Thymus (tissue), 14 donors: ENCODE measurements at places on chromosomes 16 and 17. TPM values are rescaled to one million over a fixed set of nuclear protein-coding genes. Genes with fewer than 3 reads are reported as not detected.

GRCh38 chr16:68757625-68757935, 20.5 kb downstream of the CDH1 start:
- no peaks in the 10 kb centered on the region for H3K36me3 ChIP-seq
- peaks cover 56% of the 10 kb centered on the region for H3K4me1 ChIP-seq
- H3K27ac ChIP-seq, result peak overlapping the region; percentile 48
- H3K4me3 ChIP-seq, result no peak overlapping the region
- no peak for DNase-seq

GRCh38 chr16:28883221-28883996, 5.1 kb downstream of the ATP2A1 start:
- no peak overlapping the region for H3K27ac ChIP-seq
- H3K27me3 ChIP-seq, result no peaks in the 10 kb centered on the region
- no peaks in the 10 kb centered on the region for H3K36me3 ChIP-seq
- no peak for DNase-seq
- peaks cover 11% of the 10 kb centered on the region for H3K4me1 ChIP-seq

DNA sequence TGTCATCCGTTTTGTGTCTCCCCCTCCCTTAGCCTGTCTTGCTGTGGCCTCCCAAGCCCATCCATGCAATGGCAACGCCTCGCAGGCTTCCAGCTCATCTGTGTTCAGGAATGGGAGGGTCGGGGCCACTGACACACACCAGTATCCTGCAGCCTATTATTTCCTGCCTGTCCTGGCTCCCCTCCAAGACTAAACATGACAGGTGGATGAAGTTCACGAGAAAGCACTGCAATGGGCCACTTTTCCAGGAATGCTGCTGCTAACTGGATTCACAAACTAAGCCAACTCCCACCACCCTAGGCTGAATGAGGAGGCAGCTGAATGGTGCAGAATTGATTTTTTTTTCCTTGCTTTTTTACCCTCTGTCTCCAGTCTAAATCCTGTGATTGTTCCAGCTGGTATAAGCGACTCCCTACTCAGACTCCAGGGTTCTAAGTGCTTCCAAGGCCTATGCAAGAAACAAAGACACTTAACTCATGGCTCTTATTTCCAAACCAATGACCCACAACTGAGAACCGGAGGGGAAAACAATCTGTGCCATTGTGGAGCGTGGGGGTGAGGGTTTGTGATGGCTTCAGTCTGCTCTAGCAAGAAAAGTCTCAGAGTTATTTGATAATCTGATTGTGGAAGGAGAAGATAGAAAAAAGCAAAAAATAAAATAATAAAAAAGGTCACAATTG, 23.3 kb downstream of the TMEM100 start:
- H3K36me3 ChIP-seq, result no peaks in the 10 kb centered on the region
- no peak overlapping the region for H3K27ac ChIP-seq
- no peak for DNase-seq

DNA sequence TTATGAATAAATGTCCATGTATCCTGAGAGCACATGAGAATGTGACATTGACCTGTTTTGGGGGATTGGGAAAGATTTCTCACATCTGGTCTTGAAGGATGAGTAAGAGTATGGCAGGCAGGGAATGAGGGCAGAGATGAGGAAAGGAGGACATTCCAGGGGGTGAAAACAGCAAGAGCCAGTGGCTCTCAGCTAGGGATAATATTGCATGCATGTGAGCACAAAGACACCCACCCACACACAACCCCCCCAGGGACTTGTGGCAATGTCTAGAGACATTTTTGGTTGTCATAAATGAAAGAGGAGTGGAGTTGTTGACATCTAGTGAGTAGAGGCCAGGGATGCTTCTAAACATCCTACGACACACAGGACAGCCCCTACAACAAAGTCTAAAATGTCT, 6.0 kb downstream of the MYO1D start:
- H3K27me3 ChIP-seq, result peaks cover 4% of the 10 kb centered on the region
- H3K36me3 ChIP-seq, result no peaks in the 10 kb centered on the region
- no peak overlapping the region for H3K27ac ChIP-seq
- H3K4me1 ChIP-seq, result no peaks in the 10 kb centered on the region
- no peak for DNase-seq
- H3K4me3 ChIP-seq, result no peak overlapping the region

Gene TLE7
- total RNA-seq, result not detected

Gene SLC5A2
- total RNA-seq, result 0.14 TPM

Gene CDH16
- total RNA-seq, result 0.05 TPM

DNA sequence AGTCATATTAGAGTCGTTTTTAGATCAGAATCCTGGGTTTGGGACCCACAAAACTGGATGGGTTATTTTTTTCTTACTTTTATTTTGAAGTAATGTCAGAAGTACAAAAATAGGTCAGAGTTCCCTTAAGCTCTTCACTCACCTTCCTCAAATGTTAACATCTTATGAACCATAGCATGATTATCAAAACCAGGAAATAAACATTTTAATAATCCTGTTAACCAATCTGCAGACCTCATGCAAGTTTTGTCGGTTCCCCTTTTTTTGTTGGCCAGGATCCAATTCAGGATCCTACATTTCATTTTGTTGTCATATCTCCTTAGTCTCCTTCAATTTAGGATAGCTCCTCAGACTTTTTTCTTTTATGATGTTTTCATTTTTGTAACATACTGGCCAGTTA, 162.0 kb downstream of the CHD9 start:
- H3K27me3 ChIP-seq, result no peaks in the 10 kb centered on the region

Gene GPR179
- total RNA-seq, result 0.05 TPM

GRCh38 chr17:60615840-60616239, 15.8 kb downstream of the PPM1D start:
- no peaks in the 10 kb centered on the region for H3K4me1 ChIP-seq
- no peaks in the 10 kb centered on the region for H3K27me3 ChIP-seq
- no peak overlapping the region for H3K4me3 ChIP-seq
- no peaks in the 10 kb centered on the region for H3K36me3 ChIP-seq

- H3K4me1 ChIP-seq, result no peaks in the 10 kb centered on the region
- H3K27me3 ChIP-seq, result peaks cover 7% of the 10 kb centered on the region
- H3K36me3 ChIP-seq, result no peaks in the 10 kb centered on the region
- H3K27ac ChIP-seq, result no peak overlapping the region
- DNase-seq, result no peak
- H3K4me3 ChIP-seq, result no peak overlapping the region
Observed at GRCh38 chr16:46843898-46844642, 13.1 kb upstream of the C16orf87 start.

- DNase-seq, result no peak
- H3K36me3 ChIP-seq, result no peaks in the 10 kb centered on the region
- H3K4me1 ChIP-seq, result no peaks in the 10 kb centered on the region
- H3K4me3 ChIP-seq, result no peak overlapping the region
Observed at GRCh38 chr17:27980043-27980442, 62.4 kb upstream of the NLK start.

- H3K4me3 ChIP-seq, result no peak overlapping the region
- no peaks in the 10 kb centered on the region for H3K36me3 ChIP-seq
- no peak overlapping the region for H3K27ac ChIP-seq
- H3K27me3 ChIP-seq, result no peaks in the 10 kb centered on the region
Observed at GRCh38 chr17:70636517-70637133, 467.3 kb downstream of the KCNJ2 start.

DNA sequence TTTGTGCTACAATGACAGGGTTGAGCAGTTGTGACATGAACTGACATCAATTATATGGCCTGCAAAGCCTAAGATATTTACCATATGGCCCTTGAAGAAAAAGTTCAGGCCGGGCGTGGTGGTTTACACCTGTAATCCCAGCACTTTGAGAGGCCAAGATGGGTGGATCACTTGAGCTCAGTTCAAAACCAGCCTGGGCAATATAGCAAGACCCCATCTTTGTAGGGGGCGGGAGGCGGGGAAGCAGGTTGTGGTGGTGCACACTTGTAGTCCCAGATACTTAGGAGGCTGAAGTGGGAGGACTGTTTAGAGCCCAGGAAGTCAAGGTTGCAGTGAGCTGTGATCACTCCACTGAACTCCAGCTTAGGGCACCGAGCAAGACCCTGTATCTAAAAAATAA, 48.3 kb downstream of the STH start:
- no peak for DNase-seq
- no peak overlapping the region for H3K4me3 ChIP-seq

DNA sequence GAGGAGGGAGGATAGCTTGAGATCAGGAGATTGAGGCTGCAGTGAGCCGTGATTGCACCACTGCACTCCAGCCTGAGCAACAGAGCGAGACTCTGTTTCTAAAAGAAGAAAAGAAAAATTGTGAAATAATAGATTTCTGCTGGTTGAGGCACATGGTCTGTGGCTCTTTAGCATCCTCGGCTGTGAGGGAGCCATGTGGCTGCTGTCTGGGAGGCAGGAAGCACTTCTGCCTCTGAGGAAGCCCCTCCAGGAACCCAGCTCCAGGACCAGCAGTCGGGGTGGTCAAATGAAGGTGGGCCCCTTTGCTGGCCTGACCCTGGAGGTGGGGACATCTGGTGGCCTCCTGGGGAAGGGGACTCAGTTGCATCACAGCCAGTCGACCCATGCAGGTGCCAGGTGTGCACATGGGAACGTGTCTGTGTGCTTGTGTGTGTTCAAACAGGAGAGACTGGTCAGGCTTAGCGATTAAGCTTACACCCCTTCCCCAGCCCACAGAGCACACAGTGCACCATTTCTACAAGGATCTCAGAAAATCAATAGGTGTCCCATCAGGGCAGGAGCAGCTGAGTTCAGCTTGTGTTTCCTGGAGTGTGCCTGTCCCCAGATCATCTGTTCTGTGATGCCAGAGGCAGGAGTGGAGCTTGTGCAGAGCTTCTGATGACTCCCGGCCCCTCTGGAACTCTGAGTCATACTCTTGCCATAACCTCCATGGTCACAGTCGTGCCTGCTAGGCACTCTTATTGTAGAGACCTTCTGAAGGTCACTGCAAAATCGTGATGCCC, 24.3 kb upstream of the MGAT5B start:
- H3K4me1 ChIP-seq, result no peaks in the 10 kb centered on the region
- peaks cover 18% of the 10 kb centered on the region for H3K27me3 ChIP-seq
- no peak overlapping the region for H3K27ac ChIP-seq
- DNase-seq, result no peak
- H3K4me3 ChIP-seq, result no peak overlapping the region
- no peaks in the 10 kb centered on the region for H3K36me3 ChIP-seq

GRCh38 chr16:25426829-25427228, 169.2 kb upstream of the ZKSCAN2 start:
- H3K4me3 ChIP-seq, result no peak overlapping the region
- no peaks in the 10 kb centered on the region for H3K4me1 ChIP-seq

DNA sequence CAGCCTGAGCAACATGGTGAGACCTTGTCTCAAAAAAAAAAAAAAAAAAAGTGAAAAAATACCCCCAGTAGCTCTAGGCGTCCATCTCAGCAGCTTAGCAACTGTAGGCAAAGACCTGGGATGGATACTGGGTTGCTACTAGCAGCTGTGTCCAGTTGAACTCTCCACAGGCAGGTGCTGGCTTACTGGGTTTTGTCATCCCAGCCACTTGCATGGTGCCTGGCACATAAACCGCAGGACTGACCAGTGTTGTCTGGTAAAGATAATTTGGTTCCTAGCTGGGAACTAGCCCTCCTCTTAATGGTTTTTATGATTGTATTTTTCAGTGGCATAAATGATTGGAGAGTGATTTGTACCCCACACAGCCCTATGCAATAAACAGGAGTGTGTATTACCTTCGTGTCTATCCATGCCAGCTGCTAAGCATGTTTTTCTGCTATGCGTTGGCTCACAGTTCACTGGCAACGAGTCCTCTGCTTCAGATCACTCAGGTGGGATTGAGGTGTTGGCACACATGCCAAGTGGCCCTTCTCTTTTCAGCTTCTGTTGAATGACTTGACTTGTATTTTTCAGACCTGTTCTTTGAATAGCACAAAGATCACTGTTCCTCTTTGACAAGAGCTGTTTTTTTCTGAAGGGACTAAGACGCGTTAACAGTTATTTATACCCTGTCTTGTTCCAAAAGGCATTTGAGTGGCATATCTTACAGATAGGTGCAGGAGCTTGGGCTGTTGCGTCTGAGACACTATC, 352.9 kb downstream of the SNX29 start:
- no peaks in the 10 kb centered on the region for H3K27me3 ChIP-seq
- no peak for DNase-seq
- no peak overlapping the region for H3K27ac ChIP-seq
- H3K36me3 ChIP-seq, result no peaks in the 10 kb centered on the region
- no peak overlapping the region for H3K4me3 ChIP-seq
- peaks cover 11% of the 10 kb centered on the region for H3K4me1 ChIP-seq

Gene ZP2
- 0.05 TPM for total RNA-seq

DNA sequence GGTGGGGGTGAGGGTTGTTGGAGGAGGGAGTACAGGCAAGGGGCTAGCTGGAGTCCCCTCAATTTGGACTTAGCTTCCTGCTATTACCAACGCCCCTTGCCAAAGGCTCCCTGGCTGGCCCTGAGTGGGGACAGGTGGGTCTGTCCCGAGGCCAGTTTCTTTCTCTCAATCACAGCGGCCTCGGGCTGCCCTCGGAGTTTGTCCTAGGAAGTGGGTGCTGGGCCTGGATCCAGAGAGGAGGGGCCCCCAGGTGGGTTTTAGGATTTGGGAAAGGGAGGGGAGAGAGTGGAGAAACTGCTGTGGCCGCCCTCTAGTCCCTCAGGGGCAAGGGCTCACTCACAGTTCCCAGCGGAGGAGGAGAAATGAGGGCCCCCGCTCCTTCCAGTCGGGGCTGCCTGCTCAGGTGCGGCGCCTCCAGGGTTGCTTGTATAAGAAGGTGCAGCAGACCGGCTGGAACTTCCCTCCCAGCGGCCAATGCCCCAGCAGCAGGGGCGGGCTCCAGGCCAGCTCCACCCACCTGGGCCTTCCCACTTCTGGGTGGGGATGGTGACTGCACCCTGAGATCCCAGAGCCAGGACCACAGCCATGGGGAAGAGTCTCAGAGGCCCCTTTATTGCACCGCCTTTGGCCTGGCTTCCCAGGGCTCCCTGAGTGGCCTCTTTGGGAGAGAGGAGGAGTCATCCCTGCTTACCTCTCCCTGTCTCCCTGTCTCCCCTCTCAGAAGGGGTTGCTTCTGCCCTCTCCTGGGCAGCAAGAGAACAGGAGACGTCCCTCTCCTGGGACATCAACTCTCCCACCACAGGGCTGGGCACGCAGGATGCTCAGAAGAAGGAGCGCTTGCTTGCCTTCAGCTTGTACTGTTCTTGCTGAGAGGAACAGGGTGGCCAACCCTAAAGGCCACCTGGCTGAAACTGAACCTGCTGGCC, 112.0 kb upstream of the SMURF2 start:
- no peak overlapping the region for H3K4me3 ChIP-seq
- DNase-seq, result no peak
- H3K4me1 ChIP-seq, result peaks cover 9% of the 10 kb centered on the region
- no peak overlapping the region for H3K27ac ChIP-seq
- peaks cover 24% of the 10 kb centered on the region for H3K27me3 ChIP-seq
- H3K36me3 ChIP-seq, result no peaks in the 10 kb centered on the region

Gene USP6
- 0.14 TPM for total RNA-seq

GRCh38 chr16:585351-585750, 4.5 kb upstream of the RAB40C start:
- H3K27me3 ChIP-seq, result peaks cover 4% of the 10 kb centered on the region
- H3K4me3 ChIP-seq, result no peak overlapping the region
- no peak for DNase-seq
- peaks cover 24% of the 10 kb centered on the region for H3K4me1 ChIP-seq
- peaks cover 22% of the 10 kb centered on the region for H3K36me3 ChIP-seq
- H3K27ac ChIP-seq, result no peak overlapping the region

GRCh38 chr17:50428831-50429424, 2.9 kb downstream of the ACSF2 start:
- H3K4me3 ChIP-seq, result no peak overlapping the region
- H3K27ac ChIP-seq, result no peak overlapping the region
- H3K4me1 ChIP-seq, result peaks cover 6% of the 10 kb centered on the region
- no peaks in the 10 kb centered on the region for H3K36me3 ChIP-seq
